Femur (tissue), 1 donor: ENCODE measurements at places on chromosomes 6 and 20.
A peak's percentile ranks its signal among the peaks of the same experiment; 100 is the strongest.

DNA sequence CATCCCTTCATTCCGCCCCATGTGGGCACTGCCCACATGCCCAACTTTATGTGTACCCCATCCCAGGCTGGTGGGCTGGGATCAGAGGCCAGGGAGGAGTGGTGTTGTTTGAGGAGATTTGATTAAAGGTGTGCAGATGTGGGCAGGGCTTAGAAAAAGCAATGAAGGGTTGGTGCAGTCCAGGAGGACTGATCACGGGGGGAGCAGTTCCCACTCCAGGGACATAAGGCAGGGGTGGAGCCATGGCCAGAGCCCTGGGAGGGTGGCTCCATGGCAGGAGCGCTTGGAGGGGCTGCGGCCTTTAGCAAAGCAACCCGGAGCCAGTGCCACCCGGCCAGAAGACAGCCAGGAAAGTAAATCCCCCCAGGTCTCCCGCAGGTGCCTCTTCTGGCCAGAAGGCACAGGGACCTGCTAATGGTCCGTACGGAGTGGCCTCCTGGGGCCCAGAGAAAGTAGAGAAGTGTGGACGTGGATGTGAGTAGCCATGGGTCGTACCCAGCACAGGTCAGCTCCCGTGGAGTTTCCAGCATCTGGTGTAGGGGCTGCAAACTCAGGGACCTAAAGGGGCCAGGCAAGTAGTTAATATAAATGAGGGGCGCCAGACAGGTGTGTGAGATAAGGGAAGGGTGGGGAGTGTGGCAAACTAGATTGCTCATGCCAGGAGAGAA, 62.1 kb upstream of the APCDD1L start:
- peak; percentile 11 for DNase-seq

- DNase-seq: no peak
Observed at GRCh38 chr20:48483334-48484066, 344.3 kb downstream of the PREX1 start.

DNA sequence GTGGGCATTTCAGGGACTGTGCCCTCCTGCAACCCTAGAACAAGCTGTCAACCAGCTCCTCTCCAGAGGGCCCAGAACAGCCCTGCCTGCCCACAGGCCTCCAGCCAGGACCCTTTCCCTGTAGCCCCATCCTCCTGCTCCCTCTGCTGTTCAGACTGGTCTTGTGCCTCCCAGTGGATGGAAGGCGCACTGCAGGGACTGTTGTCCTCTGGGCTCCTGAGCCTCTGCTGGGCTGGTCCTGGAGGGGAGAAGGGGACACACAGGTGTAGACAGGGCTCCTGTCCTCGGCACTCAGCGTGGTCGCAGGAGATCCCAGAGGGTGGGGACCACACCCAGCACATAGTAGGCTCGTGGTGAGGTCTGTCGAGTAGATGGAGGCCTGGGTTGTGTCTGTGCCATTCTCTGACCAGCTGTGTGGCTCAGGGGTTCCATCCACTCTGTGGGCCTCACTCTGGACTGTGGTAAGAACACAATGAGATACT, 11.5 kb downstream of the ITPR3 start:
- DNase-seq: no peak

- no peak for DNase-seq
Observed at GRCh38 chr20:33926425-33926824, 67.3 kb upstream of the RALY start.

- no peak for DNase-seq
Observed at GRCh38 chr6:136033416-136033815, 181.9 kb downstream of the PDE7B start.

- DNase-seq: peak; percentile 9
Observed at GRCh38 chr20:37943033-37943432, 40.1 kb downstream of the VSTM2L start.

DNA sequence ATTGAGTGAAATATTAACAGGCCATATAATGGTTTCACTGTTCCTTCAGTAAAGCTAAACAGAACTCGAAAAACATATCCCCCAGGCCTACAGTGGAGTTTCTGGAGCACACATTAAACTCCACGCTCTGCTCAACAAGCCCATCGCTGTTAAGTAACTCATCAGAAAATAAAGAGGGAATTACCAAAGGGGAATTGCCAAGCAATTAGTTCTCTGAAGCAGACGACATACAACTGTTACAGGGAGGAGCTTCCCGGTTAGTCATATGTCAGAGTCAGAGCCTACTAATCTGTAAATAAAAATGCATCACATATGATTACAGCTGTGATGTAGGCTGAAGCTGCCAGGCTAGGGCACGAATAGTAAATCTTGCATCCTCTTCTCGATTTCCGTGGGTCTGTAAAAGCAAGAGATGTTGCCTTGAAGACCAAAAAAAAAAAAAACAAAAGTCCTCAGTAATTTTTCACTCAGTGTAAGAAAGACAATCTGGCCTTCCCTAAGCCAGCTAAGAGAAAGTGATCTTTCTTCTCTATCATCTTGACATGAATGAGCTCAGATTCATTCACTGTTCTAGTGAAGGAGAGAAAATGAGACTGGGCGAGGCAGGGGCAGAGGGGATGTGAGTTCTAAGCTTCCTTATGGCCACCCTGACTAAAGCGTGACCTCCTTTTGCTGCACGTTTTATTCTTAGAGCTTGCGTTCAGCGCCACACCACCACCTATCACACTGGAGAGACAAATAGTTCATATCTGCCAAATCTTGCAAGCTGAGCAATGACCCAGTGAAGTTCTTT, 13.8 kb downstream of the ATXN1 start:
- DNase-seq: no peak

GRCh38 chr6:139253656-139254055, 38.1 kb downstream of the TXLNB start:
- no peak for DNase-seq

GRCh38 chr6:144944106-144944505, 659.0 kb downstream of the UTRN start:
- no peak for DNase-seq

DNA sequence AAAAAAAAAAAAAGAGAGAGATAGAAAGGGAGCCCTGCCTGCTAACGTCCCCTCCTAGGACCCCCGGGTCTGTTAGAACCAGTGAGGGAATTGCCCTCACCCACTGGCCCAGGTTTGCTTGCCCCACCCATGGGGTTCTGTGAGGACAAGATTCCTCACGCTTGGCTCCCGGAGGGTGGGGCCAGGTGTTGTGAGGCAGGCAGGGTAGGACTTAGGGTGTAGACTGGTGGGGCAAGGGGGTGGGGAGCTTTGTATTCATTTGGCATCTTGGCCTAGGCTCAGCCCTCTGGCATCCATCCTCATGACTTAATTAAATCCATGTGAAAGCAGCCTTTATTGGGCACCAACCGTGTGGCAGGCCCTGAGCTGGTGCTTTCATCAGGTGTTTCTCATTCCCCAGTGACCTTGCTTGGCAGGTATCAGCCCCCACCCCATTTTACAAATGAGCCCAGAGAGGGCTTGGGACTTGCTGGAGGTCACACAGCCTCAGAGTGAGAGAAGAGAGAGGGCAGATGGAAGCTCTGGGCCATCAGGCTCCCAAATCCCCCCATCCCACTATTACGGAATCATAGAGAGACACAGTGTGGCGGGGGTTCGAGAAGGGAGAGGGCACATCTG, 19.0 kb downstream of the RAB44 start:
- DNase-seq: no peak

DNA sequence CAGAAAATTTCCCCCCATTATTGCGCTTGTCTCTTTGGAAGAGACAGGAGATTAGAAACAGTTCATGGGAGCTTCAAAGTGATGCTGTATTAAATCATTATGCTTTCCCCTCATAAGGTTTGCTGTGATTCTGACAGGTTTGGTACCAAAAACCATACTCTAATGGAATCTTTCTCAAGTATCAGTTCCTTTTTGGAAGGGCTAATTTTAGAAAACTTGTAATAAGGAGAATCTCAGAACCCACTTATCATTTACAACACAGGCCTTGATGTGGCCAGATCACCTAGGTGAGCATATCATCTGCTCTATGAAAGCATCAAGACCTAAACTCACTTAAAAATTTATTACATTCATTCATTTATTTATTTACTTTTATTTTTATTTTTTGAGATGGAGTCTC, 51.2 kb downstream of the TP53INP2 start:
- no peak for DNase-seq

DNA sequence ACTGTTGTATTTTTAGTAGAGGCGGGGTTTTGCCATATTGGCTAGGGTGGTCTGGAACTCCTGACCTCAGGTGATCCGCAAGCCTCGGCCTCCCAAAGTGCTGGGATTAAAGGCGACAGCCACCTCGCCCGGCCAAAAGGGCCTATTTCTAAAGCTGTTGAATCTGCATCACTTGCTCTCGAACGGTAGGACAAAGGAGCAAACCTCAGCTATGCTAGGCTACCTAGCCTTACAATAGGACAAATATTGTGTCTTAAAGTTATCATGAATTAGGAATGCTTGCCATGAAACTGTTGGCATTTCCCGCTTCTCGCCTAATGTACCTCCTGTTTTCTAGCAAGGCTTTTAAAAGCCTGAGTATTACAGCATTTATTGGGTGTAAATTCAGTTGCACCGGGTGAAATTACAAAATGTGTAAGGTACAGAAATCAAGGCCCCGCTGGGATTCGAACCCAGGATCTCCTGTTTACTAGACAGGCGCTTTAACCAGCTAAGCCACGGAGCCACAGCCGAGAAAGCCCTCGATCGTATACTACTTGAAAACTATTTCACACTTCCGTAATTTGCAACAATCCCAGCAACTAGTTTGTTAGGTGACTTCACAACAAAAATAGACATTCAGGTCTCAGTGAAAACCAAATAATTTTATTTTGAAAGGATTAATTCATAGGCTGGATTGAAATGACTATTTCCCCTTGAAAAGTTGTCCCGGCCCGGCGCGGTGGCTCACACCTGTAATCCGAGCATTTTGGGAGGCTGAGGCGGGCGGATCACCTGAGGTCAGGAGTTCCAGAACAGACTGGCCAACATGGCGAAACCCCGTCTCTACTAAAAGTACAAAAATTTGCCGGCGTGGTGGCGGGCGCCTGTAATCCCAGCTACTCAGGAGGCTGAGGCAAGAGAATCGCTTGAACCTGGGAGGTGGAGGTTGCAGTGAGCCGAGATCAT, 211.6 kb upstream of the ZNF184 start:
- DNase-seq: peak; percentile 49

DNA sequence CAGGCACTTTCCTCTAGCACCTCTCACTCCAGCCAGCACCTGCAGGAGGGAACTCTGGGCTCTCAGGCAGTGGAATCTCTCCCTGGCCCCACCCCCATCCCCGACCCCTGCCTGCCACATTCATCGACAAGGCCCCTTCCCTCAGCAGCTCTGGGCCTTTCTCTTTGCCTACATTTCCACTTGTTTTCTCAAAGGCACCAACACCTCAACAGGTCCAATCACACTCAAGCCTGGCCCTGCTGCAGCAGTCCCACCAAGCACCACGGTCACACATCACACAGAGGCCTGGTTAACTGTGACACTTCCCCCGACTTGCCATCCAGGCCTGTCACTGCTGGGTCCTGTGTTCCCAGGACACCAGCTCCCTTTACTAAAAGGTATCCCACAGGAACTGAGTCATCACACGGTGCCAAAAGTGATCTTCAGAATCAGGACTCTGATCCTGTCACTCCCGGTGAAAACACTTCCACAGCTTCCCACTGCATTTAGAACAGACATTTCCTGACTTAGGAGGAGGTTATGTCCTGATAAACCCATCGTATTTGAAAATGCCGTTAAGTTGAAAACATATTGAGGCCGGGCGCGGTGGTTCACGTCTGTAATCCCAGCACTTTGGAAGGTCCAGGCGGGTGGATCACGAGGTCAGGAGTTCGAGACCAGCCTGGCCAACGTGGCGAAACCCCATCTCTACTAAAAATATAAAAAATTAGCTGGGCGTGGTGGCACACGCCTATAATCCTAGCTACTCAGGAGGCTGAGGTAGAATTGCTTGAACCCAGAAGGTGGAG, 54.9 kb downstream of the MYH7B start:
- no peak for DNase-seq

DNA sequence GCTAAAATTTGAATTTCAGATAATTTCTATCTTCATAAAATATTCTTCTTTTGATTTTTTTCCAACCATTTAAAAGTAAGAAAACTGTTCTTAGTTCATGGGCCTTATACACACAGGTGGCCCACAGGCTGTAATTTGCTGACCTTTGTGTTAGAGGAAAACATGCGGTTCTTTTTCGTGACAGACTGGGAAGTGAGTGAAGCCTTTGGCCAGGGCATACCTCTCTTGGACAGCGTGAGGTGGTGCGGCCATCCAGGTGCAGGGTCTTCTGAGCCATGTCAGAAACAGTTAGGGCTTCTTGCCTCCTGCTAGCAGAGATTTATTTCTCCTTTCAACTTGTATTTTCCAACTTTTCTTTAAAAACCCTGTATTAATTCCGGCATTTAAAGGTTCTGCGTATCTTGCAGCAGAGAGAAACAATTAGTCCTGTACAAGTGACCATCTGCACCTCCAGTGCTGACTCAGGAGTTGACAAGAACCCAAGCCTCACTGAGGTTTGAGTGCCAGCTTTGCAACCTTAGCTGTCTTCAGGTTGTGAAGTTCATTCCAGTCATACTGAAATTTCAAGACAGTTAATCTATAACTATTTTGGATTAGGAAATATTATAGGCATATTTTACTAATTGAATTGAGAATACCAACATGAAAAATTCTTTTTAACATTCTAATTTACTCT, 177.8 kb downstream of the LY86 start:
- DNase-seq: no peak

DNA sequence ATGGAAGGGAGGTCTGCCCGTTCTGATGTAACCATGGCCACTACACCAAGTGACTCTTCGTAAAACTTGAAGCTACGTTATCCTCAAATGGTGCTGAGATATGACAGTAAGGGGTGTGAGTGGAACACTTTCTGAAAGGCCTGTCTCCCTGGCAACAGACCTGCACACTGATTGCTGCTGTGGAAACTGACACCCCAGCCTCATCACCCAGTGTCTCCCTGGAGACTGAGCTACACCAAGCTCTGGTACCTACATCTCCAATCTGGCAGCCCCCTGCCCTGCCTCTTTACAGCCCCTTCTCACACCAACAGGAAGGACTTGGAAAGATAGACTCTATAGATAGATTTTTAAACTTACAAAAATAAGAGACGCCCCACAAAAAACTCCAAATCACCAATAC, 13.2 kb downstream of the PI16 start:
- no peak for DNase-seq

DNA sequence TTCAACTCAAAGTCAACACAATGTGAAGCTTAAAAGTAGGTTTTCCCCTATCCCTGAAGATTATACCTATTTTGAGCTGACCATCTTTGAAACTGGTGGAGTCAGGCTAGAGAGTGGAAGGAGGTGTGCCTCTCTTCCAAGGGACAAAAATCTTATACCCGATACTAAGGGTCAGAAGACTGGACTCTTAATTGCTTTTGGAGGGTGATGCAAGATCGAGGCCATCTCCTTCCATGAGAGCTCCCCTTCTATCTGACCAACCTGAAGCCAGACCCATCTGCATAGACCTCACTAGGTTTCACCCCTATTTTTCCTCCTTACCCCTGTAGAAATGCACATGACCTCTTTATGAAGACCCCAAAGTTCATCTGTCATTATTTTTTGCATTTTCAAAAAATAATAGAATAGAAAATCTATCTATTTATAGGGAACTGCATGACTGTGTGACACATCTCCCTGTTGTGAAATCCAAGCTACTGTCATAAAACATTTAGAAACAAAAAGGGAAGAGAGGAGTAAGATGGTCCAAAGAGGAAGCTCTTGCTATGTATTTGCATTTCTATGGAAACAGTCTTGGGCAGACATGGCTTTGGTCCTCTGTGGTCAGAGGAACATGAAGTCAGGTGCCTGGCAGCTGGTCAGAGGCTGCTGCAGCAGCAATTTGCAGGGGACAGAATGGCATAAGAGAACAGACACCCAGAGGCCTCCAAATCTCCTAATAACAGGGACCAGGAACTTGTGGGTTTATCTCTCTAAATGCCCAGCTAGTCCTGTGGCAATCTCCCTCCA, 349.2 kb downstream of the MAFB start:
- peak; percentile 49 for DNase-seq
